Activated naive CD4-positive, alpha-beta T cell treated with anti-CD3 and anti-CD28 coated beads, Interleukin-2, amount 10 ng/mL, durations not matched to agents 7 days and 5 days (primary cell): ENCODE measurements at places on chromosomes 2 and 18.

- peaks cover 43% of the 10 kb centered on the region for H3K27me3 ChIP-seq
- H3K4me3 ChIP-seq = no peak overlapping the region
- no peak for DNase-seq
- no peaks in the 10 kb centered on the region for H3K36me3 ChIP-seq
- no peak overlapping the region for H3K27ac ChIP-seq
These were observed 205.2 kb upstream of the HDAC4 start for GRCh38 chr2:239605976-239606375.

DNA sequence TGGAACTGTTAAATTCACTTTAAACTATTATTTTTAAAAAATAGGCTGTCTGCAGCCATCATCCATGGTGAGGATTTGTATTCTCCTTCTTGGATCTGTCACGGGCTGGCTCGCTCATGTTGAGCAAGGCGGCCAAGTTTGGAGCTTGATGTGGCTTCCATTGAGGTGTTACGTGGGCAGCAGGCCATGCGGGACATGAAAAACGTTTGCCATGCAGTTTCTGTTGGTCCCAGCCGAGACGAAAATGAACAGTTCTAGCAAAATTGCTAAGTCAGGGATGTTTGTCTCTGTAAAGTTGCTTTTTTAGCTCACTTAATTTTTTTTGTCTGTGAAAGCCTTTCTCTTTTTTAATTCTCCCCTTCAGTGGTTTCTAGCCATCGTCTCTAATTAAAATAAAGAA lies 70.2 kb upstream of the MGAT5 start:
- H3K4me3 ChIP-seq = no peak overlapping the region
- H3K36me3 ChIP-seq = peaks cover 21% of the 10 kb centered on the region
- no peak overlapping the region for H3K27ac ChIP-seq
- no peaks in the 10 kb centered on the region for H3K27me3 ChIP-seq

DNA sequence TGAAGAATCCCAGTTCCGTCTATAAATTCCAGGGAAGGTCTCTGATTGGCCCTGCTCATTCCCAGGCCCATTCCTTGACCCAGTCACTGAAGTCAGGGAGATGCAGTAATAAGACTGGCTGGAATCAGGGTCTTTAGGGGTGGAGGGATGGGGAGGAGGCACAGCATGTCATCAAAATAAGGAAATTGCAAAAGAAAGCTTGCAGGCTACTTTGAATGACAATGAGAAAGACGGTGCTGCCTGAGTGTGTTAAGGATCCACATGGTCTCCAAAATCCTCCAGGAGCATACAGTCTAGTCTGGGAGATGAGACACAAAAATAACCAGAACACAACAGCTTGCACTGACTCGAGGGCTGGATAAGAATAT lies 2.0 kb upstream of the DES start:
- peaks cover 4% of the 10 kb centered on the region for H3K4me1 ChIP-seq
- DNase-seq = no peak
- peaks cover 82% of the 10 kb centered on the region for H3K27me3 ChIP-seq
- H3K27ac ChIP-seq = no peak overlapping the region
- no peaks in the 10 kb centered on the region for H3K36me3 ChIP-seq
- H3K4me3 ChIP-seq = no peak overlapping the region

- peak overlapping the region; percentile 57 for H3K27ac ChIP-seq
- no peaks in the 10 kb centered on the region for H3K27me3 ChIP-seq
- no peak for DNase-seq
- no peak overlapping the region for H3K4me3 ChIP-seq
- H3K36me3 ChIP-seq = peaks cover 47% of the 10 kb centered on the region
These were observed 25.3 kb downstream of the PSME4 start for GRCh38 chr2:53945538-53945937.

DNA sequence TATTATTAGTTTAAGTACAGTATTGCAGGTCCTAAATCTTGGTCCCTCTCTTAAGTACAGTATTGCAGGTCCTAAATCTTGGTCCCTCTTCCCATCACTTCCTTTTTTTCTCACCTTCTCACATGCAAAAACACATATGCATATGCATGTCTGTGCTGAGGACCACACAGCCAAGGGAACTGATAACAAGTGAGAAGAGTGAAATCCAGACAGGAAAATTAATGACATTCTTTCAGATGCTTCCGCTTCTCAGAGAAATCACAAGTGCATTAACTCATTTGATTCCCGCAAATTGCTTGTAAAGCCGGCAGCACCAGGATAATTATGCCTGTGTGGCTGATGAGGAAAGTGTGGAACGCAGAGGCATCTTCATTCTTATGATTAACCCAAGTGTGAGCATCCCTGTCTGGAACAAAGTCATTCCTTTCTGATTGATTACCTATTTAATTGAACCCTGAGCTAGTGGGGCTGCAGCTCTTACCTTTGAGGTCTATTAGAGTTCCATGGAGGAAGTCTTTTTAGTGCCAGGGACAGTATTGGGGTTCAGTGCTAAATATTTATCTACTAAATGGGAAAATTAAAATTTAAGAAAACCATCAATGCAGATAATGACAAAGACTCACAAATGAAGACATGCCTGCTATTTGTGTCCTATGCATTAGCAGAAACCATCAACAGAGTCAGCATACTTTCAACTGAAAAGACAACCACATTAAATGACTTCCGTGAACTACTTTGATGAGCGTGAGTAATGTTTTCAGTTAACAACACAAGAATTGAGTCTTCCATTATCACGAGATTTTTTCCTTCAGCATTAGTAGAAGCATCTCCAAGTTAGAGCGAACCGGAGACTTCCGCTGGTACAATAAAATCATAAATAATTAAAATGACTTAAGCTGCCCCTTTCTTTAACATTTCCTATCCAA lies 220.4 kb upstream of the SLC35G4 start:
- no peaks in the 10 kb centered on the region for H3K36me3 ChIP-seq
- no peaks in the 10 kb centered on the region for H3K27me3 ChIP-seq
- H3K4me1 ChIP-seq = no peaks in the 10 kb centered on the region
- no peak overlapping the region for H3K4me3 ChIP-seq

DNA sequence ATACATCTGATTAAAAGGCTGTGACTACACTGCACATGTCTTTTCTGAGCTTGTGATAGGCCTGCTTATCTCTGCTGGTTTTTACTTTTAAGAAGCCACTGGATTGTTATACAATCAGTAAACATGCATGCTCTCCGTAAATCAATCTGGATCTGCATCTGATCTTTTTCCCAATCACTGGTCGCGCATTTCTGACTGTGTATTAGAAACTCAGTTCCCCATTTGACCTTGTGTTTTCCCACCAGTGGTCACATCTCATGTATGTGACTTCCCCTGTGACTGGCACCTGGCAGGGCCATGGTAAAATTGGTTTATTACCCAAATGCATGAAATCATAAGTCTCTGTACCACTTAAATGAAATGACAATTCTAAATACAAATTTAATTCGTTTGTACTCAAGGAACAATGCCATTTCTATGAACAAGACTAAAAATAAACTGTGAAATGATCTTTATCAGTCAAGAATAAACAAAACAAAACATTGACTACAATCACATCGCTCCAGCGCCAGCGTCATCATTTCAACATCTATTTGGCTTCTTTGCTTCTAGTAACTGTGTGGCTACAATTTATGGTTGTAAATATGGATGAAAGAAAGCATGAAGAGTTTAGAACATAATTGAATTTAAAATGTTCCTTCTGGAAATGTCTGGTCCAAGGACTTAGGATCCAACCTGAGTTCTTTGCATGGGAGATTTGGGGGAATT lies 396.6 kb upstream of the TRIB2 start:
- H3K36me3 ChIP-seq = no peaks in the 10 kb centered on the region
- no peak overlapping the region for H3K4me3 ChIP-seq
- DNase-seq = no peak
- no peaks in the 10 kb centered on the region for H3K4me1 ChIP-seq
- no peak overlapping the region for H3K27ac ChIP-seq

DNA sequence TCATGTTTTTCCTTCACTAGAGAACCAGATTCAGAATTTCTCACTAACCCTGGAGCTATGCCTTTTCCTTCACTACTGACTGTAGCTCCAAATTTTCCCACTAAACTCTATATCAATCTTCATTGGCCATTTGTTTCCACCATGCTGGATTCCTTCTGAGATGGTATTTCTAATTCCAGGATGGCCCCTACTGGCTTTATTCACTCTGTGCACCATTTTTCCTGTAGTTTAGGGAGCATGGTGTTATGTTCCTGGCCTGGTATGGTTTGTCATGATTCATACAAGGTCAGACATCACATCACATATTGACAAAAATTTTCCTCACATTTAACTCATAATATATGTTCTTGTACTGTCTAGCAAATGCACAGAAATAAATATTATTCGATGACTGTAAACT lies 229.2 kb upstream of the TFPI start:
- no peak overlapping the region for H3K4me3 ChIP-seq
- no peaks in the 10 kb centered on the region for H3K36me3 ChIP-seq
- no peak for DNase-seq
- H3K27ac ChIP-seq = no peak overlapping the region
- H3K4me1 ChIP-seq = no peaks in the 10 kb centered on the region

DNA sequence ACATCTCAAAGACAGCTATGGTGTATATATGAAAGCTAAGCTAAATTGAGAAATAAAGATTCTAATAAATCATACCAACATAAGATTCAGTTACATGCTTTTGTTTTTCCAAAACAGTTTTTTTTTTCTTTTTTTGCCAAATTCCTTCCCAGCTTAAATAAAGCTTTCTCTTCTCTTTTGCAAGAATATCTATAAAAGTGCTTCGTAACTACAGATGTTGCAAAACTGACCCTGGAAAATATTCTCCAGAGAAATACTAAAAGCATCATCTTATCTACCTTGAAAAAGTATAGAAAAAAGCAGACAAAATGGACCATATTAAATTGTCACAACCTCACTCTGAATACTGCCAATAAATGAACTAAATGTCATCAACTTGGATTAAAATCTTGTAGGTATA lies 38.7 kb downstream of the FANCL start:
- no peaks in the 10 kb centered on the region for H3K27me3 ChIP-seq
- no peak for DNase-seq
- H3K36me3 ChIP-seq = peaks cover under 1% of the 10 kb centered on the region

DNA sequence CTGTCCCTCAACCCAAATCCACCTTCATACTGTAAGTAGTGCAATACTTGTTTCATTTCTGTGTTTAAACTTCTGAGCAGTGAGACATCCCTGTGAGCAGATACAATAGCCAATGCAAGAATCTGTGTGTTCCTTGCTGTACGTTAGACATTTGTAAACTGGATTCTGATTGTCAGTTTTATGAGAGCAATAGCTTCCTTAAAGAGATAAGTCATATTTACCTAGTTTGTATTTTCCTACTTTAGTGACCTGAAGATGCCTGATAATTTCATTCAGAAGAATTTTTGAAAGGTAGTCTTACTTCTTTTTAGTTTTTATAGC lies 90.7 kb downstream of the DPP4 start:
- H3K36me3 ChIP-seq = peaks cover 43% of the 10 kb centered on the region
- no peak overlapping the region for H3K27ac ChIP-seq
- H3K27me3 ChIP-seq = no peaks in the 10 kb centered on the region

DNA sequence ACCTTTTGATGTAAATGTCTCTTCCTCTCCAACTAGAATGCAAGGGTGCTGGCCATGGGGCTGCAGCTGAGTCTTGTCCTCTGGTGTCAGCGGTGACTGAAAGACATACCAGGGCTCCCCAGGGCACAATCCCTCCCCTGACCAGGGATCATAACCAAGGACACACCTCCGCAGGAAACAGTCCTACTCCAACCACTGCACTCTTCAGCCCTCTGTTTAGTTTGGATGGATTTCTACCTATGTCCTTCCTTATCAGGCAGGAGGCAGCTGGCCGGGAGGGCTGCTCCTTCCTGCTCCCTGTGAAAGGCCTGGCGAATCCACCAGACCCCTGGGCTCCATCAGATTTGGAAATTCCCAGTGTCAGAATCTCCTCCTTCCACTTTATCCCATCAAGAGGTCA lies 185.2 kb upstream of the ID2 start:
- DNase-seq = no peak
- H3K27me3 ChIP-seq = peaks cover 51% of the 10 kb centered on the region
- H3K27ac ChIP-seq = no peak overlapping the region
- H3K4me3 ChIP-seq = no peak overlapping the region
- no peaks in the 10 kb centered on the region for H3K36me3 ChIP-seq

DNA sequence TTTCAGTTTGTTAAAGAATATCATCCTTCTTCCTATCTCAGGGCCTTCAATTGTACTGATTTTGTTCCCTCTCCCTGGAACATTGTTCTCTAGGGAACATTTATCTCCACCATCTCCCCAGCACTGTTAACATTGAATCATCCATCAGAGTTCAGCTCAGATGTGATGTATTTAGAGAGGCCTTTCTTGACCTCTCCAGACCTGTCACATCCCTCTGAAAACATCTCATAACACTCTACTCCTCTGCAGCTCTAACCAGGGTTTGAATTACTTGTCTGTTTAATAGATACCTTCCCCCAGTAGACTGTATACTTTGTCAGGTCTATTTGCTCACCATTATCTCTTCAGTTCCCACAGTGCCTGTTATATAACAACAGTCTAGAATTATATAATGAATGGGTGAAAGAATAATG lies 98.6 kb downstream of the GALNT1 start:
- peaks cover 4% of the 10 kb centered on the region for H3K36me3 ChIP-seq
- DNase-seq = no peak
- H3K27me3 ChIP-seq = no peaks in the 10 kb centered on the region
- H3K4me3 ChIP-seq = no peak overlapping the region
- no peak overlapping the region for H3K27ac ChIP-seq
- no peaks in the 10 kb centered on the region for H3K4me1 ChIP-seq

GRCh38 chr2:148660999-148661398 lies 16.4 kb downstream of the EPC2 start:
- H3K27ac ChIP-seq = no peak overlapping the region
- H3K4me1 ChIP-seq = peaks cover 44% of the 10 kb centered on the region

DNA sequence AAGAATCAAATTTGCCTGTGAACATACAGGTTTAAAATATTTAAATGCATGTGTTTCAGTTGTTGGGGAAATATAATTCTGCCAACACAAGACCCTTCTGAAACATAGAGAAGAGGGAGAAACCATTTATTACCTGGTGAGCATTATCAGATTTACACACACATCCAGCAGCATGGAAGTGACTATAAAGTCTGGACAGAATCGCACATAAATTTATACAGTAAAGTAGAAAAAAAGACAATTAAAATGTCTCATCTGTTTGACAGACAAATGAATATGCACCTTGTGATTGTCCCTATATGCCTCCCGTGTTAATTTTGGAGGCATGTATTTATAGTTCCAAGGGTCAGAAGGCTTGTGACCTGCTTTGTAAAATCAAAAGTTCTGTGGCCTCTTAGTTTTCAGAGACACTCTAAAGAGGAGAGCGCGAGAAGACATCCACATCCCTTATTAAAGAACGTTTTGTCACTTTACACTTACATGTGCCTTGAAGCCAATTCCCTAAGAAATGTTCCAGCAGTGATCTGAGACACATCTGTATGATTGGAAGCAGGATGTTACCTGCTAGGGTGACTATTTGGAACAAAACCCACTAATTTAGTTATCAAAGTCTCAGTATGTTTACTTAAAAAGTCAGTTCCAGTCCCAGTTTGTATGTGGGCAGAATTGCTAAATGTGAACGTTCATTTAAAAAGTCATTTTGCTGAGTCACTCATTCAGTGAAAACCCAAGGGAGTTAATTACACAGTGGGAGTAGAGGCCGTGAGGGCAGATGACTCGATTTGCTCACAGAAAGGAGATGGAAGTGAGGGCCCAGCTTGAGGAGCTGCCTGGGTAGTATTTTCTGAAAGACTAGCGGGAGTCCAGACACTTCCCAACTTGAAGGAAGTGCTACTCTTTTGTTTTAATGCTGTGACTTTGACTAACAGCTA lies 527.6 kb upstream of the MEX3C start:
- H3K4me3 ChIP-seq = no peak overlapping the region
- no peak overlapping the region for H3K27ac ChIP-seq
- H3K36me3 ChIP-seq = no peaks in the 10 kb centered on the region
- H3K27me3 ChIP-seq = no peaks in the 10 kb centered on the region
- H3K4me1 ChIP-seq = no peaks in the 10 kb centered on the region
- no peak for DNase-seq

GRCh38 chr2:230582851-230583283 lies 129.8 kb upstream of the CAB39 start:
- no peak overlapping the region for H3K4me3 ChIP-seq
- H3K27ac ChIP-seq = peak overlapping the region; percentile 5
- no peaks in the 10 kb centered on the region for H3K27me3 ChIP-seq
- peaks cover 12% of the 10 kb centered on the region for H3K36me3 ChIP-seq
